ENCODE measurements at places on chromosomes 12 and 14.
A peak's percentile ranks its signal among the peaks of the same experiment; 100 is the strongest.

DNA sequence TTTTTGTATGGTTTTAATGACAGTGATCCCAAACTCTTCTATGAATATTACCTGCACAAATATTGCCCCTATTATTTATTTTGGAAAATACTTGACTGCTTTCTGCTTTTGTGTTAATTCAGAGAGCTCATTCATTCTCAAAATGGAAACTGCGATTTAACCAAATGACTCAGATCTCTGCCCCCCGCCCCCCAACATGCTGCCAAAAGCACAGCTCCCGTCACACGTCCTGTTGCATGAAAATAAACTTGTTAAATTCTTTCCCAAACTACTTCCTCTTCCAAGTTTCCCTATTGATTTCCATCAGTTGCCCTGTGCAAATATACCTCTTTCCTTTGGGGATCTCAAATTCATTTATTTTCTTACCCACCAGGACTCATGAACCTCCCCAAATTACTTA, 18.0 kb upstream of the NRDE2 start:
- DNase-seq: no peak

DNA sequence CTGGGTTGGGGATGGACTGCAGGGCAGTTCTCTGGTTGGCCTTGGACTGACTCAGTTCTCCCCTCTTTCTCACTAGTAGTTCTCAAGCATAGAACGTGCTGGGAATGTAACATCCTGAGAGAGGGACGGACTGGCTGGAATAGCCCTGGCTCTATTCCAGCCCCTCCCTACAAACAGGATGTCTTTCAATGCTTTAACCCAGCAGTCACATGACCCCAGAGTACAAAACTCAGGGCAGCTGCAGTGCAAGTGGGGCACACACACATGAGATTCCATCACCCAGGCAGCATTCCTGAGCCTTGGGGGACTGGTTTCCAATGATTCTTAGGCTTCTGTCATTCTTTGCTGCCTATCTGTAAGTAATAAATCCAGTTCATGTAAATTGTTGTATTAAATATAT, 1.6 kb upstream of the ACOT6 start:
- DNase-seq: no peak

- peak; percentile 30 for DNase-seq
These were observed 196.3 kb upstream of the PLEKHG7 start for GRCh38 chr12:92506460-92506859.

DNA sequence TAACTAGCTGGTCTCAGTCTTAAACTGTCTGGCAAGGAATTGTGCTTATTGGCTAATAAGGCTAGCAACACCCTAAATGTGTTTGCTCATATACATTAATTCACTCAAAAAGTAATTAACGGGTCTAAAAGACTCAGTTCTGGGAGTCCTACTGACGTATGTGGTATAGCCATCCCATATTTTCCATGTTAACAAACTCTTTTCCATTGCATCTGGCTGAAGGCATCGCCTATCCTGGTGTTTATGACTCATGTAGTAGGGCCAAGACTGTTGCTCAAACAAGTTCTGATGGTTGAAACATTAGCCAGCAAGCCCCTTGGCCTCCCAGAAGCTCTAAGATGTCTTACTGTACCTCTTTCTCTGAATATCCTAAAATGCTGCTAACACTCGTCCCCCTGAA, 98.5 kb downstream of the PHLDA1 start:
- DNase-seq: no peak

DNA sequence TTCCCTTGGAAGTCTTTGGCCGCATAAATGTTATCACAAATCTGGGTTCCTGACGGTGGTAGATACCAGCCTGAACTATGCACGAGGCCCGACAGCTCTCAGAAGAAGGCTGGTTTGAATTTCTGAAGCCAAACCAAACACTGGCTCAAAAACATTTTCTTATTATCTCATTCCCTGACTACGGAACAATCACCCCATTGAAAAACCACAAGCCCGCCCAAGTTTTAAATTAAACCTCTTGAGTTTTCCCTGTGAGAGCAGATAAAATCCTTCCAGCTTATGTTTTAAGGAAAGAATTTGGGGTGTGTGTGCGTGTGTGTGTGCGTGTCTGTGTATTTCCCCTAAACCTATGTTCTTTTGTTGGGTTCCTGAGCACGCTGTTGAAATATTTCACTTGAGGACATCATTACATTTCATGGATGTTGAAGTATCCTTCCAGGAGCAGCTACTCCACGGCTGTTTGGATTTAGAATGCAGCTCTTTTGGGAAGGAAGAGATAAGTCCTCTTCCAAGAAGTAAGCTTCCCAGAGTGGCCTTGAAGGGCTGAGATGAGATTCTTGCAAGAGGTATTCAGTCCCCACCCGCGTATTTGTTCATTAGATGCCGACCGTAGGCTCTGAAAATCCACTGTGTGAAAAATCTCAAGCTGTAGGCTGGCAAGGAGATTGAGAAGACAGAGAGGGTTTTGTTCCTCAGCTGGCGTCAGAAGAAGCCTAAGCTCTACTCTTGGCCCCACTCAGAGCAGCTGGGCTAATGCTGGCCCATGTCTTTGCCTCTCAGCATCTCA, 131.0 kb upstream of the NCOR2 start:
- DNase-seq: no peak

DNA sequence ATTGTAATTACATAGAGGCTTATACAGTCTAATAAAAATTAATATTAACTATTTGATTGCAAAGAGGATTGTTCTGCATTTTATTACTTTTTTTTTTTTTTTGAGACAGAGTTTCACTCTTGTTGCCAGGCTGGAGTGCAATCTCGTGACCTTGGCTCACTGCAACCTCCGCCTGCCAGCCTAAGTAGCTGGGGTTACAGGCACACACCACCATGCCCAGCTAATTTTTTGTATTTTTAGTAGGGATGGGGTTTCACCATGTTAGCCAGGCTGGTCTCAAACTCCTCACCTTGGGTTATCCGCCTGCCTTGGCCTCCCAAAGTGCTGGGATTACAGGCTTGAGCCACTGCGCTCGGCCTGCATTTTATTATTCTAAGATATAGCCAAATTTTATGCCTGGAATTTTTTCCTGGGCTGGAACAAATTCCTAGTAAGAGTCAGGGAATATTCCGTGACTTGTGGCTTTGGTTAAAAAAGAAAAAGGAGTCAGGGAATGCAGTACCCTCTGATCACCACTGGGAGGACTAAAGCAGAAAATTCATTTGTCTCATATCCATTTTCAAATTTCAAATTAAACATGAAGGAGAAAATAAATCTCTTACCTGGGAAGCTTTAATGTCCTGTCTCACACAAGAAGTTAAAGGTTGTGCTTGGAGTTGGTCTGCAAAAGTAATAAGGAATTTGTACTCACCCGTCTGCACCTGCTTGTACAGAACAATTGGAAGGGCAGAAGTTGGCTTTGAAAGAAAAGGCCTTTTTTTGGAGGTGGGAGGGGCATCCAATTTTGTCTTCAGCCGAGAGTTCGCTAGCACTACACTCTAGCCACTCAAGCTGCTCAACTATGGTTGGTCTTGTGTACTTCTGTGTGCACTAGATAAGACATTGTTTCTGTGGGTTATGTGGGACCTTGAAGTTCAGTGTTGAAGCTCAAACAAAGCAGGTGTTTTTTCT, 8.7 kb downstream of the MARK3 start:
- peak; percentile 47 for DNase-seq

DNA sequence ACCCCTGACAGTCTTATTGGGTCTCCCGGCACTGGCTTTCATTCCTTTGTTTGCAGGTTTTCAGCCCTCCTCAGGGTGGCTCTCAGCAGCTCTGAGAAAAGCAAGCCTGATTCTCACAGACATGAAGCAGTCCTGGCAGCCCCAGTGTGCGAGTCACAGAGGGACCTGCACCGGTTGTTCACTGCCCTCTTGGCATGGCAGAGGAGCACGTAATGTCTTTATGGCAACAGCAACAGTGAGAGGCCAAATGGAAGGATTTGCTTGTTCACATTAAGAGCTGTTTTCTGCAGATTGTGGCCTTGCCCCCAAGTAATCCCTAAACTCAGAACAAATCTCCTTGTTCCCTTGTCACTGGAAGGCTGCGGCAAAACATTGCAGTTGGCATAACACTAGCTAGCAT, 3.4 kb downstream of the KCNA5 start:
- no peak for DNase-seq
